ENCODE measurements at places on chromosomes 2 and 18.
A peak's percentile ranks its signal among the peaks of the same experiment; 100 is the strongest.

- DNase-seq: peak; percentile 14
Observed at GRCh38 chr2:162731917-162732804, 106.4 kb downstream of the KCNH7 start.

- no peak for DNase-seq
Observed at GRCh38 chr2:121342751-121343150, 57.7 kb upstream of the TFCP2L1 start.

GRCh38 chr18:44507729-44508325 is 172.9 kb upstream of the SETBP1 start:
- peak; percentile 2 for DNase-seq

GRCh38 chr2:99756059-99756458 is 266.2 kb upstream of the REV1 start:
- no peak for DNase-seq

DNA sequence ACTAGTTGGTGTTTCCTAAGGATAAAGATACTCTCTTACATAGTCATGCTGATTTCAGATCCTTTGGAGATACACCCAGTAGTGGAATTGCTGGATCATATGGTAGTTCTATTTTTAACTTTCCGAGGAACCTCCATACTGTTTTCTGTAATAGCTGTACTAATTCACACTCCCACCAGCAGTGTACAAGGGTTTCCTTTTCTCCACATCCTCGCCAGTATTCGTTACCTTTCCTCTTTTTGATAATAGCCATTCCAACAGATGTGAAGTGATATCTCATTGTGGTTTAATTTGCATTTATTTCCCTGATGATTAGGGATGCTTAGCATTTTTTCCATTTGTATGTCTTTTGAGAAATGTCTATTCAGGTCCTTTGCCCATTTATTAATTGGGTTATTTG is 34.0 kb downstream of the ACTR2 start:
- DNase-seq: no peak

- no peak for DNase-seq
Observed at GRCh38 chr18:56770097-56770496, 118.9 kb downstream of the WDR7 start.

- DNase-seq: no peak
Observed at GRCh38 chr18:55779691-55780585, 191.9 kb upstream of the TCF4 start.

DNA sequence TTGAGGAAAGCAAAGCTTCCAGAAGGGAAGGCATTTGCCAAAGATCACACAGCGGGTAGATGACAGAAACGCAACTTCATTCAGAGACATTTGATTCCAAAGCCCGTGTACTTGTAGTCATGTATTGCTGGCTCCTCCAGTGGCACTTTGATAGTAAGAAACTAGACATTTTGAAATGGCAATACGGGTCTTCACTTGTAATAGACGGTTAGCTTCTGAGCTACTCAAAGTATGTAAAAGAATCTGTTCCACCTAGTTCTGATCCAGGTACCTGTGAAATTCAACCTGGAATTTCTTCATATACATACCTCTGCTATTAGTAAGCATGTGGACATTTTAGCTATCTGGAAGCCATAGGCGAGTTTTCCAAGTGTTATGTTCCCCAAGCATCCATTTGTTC is 1.7 kb upstream of the MYOM1 start:
- no peak for DNase-seq

- DNase-seq: no peak
Observed at GRCh38 chr2:168639018-168639417, 163.4 kb upstream of the NOSTRIN start.

- no peak for DNase-seq
Observed at GRCh38 chr2:174335988-174336500, 1.3 kb downstream of the SP9 start.

- no peak for DNase-seq
Observed at GRCh38 chr2:207045531-207045930, 106.2 kb downstream of the CPO start.

DNA sequence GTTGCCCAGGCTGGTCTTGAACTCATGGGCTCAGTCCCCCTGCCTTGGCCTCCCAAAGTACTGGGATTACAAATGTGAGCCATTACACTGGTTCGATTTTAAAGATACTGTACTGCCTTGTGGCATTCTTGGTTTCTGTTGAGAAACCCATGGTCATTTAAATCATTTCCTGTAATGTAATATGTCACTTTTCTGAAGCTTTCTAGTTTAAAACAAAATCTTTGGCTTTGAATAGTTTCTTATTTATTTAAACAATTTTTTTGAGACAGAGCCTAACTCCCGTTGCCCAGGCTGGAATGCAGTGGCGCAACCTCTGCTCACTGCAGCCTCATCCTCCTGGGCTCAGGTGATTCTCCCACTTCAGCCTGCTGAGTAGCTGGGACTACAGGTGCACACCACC is 8.9 kb downstream of the ZNF512 start:
- peak; percentile 33 for DNase-seq
